ENCODE measurements at places on chromosomes 3 and 15. TPM values are rescaled to one million over a fixed set of nuclear protein-coding genes. Genes with fewer than 3 reads are reported as not detected.

DNA sequence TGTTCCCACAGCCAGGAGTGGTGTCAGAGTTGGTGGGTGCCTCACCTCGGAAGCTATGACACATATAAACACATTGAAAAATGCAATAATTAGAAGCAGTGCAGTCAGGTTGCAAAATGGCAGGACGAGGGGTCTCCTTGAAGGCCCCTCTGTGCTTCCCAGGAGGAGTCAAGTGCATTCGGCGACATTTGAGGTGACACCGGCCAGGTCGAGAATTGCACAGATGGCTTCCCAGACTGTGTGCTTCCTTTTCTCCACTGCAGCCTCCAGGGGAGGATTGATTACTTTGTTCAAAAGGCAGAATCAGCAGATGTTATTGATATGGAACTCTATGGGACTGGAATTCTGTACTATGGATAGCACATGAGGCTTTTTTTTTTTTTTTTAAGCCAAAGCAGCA lies 163.2 kb downstream of the MINAR1 start:
- H3K27ac ChIP-seq, result no peak overlapping the region
- no peaks in the 10 kb centered on the region for H3K4me1 ChIP-seq
- H3K27me3 ChIP-seq, result peaks cover 21% of the 10 kb centered on the region
- no peak for DNase-seq
- H3K36me3 ChIP-seq, result no peaks in the 10 kb centered on the region
- no peak overlapping the region for H3K4me3 ChIP-seq

- no peak for DNase-seq
- H3K27ac ChIP-seq, result no peak overlapping the region
- no peaks in the 10 kb centered on the region for H3K27me3 ChIP-seq
- H3K4me3 ChIP-seq, result no peak overlapping the region
- peaks cover 10% of the 10 kb centered on the region for H3K36me3 ChIP-seq
Measured at GRCh38 chr3:27613846-27614500, 108.2 kb downstream of the EOMES start.

GRCh38 chr3:49012441-49013017 lies 5.3 kb downstream of the WDR6 start:
- no peaks in the 10 kb centered on the region for H3K27me3 ChIP-seq
- H3K4me3 ChIP-seq, result no peak overlapping the region
- no peaks in the 10 kb centered on the region for H3K36me3 ChIP-seq

DNA sequence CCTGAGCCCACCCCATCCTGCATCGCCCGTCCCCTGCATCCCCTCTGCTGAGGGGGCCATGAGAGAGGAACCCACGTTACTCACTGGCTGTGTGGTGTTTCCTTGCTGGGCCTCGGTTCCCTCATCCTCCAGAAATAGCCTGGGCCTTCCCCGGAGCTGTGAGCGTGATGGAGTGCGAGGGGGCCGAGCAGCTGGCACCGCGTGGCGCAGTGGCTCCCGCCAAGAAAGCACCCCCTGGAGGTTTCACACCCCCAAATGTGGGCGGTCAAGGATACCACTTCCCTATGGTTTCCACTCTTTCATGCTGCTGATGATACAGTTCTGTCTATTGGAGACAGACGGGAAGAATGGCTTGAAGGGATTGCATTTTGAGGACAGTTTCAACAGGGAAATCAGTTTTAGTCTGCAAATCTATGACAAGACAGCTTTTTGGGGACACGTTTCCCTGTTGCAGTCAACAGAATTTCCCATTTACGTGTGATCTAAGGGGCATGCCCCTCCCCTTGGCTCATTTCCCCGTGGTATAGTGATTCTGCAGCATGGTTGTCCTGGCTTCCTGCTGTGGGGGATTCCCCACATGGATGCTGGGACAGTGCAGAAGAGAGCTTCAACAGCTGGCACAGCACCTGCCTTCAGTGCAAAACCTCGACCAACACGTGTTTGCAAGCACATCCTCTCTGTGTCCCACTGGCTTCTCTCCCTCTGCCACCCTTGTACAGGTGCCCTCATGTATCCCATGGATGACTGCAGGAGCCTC lies 377.5 kb downstream of the LRTM1 start:
- no peaks in the 10 kb centered on the region for H3K4me1 ChIP-seq
- no peaks in the 10 kb centered on the region for H3K36me3 ChIP-seq
- H3K27ac ChIP-seq, result no peak overlapping the region
- no peaks in the 10 kb centered on the region for H3K27me3 ChIP-seq
- H3K4me3 ChIP-seq, result no peak overlapping the region

- H3K27me3 ChIP-seq, result peaks cover 2% of the 10 kb centered on the region
- H3K27ac ChIP-seq, result no peak overlapping the region
- H3K4me1 ChIP-seq, result no peaks in the 10 kb centered on the region
- no peak for DNase-seq
Measured at GRCh38 chr3:192812743-192813383, 85.5 kb upstream of the FGF12 start.

GRCh38 chr15:98395974-98396610 lies 252.2 kb upstream of the IGF1R start:
- H3K4me1 ChIP-seq, result no peaks in the 10 kb centered on the region
- no peak overlapping the region for H3K27ac ChIP-seq
- H3K4me3 ChIP-seq, result no peak overlapping the region
- DNase-seq, result no peak

GRCh38 chr3:76815561-76815960 lies 224.3 kb upstream of the ROBO2 start:
- no peaks in the 10 kb centered on the region for H3K4me1 ChIP-seq
- H3K36me3 ChIP-seq, result no peaks in the 10 kb centered on the region
- no peaks in the 10 kb centered on the region for H3K27me3 ChIP-seq
- no peak for DNase-seq
- no peak overlapping the region for H3K4me3 ChIP-seq
- no peak overlapping the region for H3K27ac ChIP-seq

DNA sequence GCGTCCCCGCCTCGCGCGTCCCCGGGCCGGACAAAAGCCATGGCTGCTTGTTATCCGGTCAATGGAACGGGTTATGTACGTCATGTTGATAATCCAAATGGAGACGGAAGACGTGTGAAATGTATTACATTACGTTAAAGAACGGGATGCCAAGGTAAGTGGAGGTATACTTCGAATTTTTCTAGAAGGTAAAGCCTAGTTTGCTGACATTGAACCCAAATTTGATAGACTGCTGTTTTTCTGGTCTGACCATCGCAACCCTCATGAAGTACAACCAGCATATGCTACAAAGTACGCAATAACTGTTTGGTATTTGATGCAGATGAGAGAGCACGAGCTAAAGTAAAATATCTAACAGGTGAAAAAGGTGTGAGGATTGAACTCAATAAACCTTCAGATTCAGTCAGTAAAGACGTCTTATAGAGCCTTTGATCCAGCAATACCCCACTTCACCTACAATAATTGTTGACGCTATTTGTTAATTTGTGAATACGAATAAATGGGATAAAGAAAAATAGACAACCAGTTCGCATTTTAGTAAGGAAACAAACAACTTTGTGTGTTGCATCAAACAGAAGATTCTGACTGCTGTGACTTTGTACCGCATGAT lies 19.8 kb downstream of the WDR73 start:
- DNase-seq, result no peak
- peaks cover 60% of the 10 kb centered on the region for H3K4me1 ChIP-seq
- no peaks in the 10 kb centered on the region for H3K36me3 ChIP-seq
- H3K4me3 ChIP-seq, result peak overlapping the region; percentile 94
- no peaks in the 10 kb centered on the region for H3K27me3 ChIP-seq

GRCh38 chr15:39896846-39897245 lies 23.2 kb downstream of the GPR176 start:
- H3K27me3 ChIP-seq, result peaks cover 9% of the 10 kb centered on the region
- DNase-seq, result no peak
- no peaks in the 10 kb centered on the region for H3K36me3 ChIP-seq
- H3K27ac ChIP-seq, result no peak overlapping the region
- no peaks in the 10 kb centered on the region for H3K4me1 ChIP-seq
- H3K4me3 ChIP-seq, result no peak overlapping the region

DNA sequence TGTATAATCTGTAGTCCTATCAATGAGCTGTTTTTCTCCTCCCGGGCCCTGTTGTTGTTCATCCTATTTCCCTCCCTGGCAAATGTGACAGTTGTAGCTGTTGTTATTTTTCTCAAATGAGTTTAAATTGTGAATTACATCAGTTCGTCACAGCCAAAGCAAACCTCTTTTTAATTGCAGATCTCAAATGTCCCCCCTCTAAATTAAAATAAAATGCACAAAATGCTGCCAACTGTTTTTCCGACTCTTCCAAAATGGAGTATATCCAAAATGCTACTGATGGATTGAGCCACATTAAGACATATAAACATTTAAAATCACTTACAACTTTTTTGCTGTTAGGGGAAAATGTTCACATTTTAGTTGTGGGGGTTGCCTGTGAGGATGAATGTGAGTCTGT lies 29.8 kb upstream of the SUCLG2 start:
- no peaks in the 10 kb centered on the region for H3K27me3 ChIP-seq
- peak overlapping the region; percentile 14 for H3K27ac ChIP-seq
- H3K4me3 ChIP-seq, result no peak overlapping the region
- peaks cover 36% of the 10 kb centered on the region for H3K4me1 ChIP-seq
- no peak for DNase-seq
- peaks cover 5% of the 10 kb centered on the region for H3K36me3 ChIP-seq

DNA sequence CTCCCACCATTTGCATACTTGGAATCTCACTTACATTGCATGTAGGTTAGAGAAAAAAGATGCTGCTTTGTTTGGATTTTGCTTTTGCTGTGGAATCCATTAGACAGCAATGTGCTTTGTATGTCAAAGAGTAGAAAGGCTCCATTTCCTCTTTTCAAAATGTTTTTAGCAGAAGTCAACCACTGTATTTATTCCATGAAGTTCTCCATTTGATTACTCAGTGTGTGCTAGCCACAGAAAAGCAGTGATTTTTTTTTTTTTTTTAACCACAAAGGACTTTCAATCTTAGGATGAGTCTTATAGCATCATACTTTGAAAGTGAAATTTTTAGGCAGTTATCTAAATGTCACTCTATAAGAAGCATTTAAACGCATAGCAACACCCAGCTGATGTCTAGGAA lies 285.0 kb upstream of the ADAMTS9 start:
- H3K4me3 ChIP-seq, result no peak overlapping the region
- no peaks in the 10 kb centered on the region for H3K4me1 ChIP-seq
- H3K27me3 ChIP-seq, result no peaks in the 10 kb centered on the region
- DNase-seq, result no peak

- H3K4me3 ChIP-seq, result no peak overlapping the region
- no peak for DNase-seq
- H3K4me1 ChIP-seq, result no peaks in the 10 kb centered on the region
- H3K27ac ChIP-seq, result no peak overlapping the region
Measured at GRCh38 chr3:134179508-134179907, 71.2 kb downstream of the RYK start.

- H3K4me1 ChIP-seq, result peaks cover 38% of the 10 kb centered on the region
- H3K36me3 ChIP-seq, result no peaks in the 10 kb centered on the region
- no peaks in the 10 kb centered on the region for H3K27me3 ChIP-seq
Measured at GRCh38 chr3:45659661-45660566, 29.3 kb upstream of the SACM1L start.

DNA sequence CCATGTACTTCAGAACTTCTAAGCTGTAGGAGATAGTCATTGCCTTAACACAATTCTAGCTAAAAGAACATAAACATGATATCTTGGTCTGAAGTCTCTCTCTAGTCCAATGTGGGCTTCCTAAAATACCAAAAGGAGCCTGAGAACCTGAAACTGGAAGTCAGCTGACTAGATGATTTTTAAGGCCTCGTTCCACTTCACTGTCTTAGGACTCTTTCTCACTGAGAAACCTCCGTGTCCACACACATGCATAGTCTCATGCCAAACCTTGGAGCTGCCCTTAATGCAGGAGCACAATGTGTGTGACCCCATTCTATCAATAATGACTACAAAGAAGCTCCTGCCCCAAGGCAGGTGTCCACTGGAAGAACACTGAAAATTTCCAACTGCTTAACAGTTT lies 87.7 kb downstream of the ETFA start:
- no peak overlapping the region for H3K27ac ChIP-seq
- H3K4me1 ChIP-seq, result peaks cover 4% of the 10 kb centered on the region
- H3K27me3 ChIP-seq, result no peaks in the 10 kb centered on the region
- no peak for DNase-seq

- H3K36me3 ChIP-seq, result no peaks in the 10 kb centered on the region
- H3K27ac ChIP-seq, result no peak overlapping the region
- H3K4me1 ChIP-seq, result no peaks in the 10 kb centered on the region
- H3K4me3 ChIP-seq, result no peak overlapping the region
- DNase-seq, result no peak
Measured at GRCh38 chr3:106806964-106807363, 570.3 kb upstream of the CCDC54 start.

- DNase-seq, result no peak
- no peaks in the 10 kb centered on the region for H3K36me3 ChIP-seq
- H3K27ac ChIP-seq, result no peak overlapping the region
- no peak overlapping the region for H3K4me3 ChIP-seq
- no peaks in the 10 kb centered on the region for H3K4me1 ChIP-seq
Measured at GRCh38 chr15:87450314-87450713, 806.2 kb downstream of the NTRK3 start.

- H3K4me1 ChIP-seq, result no peaks in the 10 kb centered on the region
- no peaks in the 10 kb centered on the region for H3K36me3 ChIP-seq
- peaks cover 12% of the 10 kb centered on the region for H3K27me3 ChIP-seq
- no peak for DNase-seq
- H3K4me3 ChIP-seq, result no peak overlapping the region
Measured at GRCh38 chr3:56113908-56114307, 354.4 kb downstream of the ERC2 start.

DNA sequence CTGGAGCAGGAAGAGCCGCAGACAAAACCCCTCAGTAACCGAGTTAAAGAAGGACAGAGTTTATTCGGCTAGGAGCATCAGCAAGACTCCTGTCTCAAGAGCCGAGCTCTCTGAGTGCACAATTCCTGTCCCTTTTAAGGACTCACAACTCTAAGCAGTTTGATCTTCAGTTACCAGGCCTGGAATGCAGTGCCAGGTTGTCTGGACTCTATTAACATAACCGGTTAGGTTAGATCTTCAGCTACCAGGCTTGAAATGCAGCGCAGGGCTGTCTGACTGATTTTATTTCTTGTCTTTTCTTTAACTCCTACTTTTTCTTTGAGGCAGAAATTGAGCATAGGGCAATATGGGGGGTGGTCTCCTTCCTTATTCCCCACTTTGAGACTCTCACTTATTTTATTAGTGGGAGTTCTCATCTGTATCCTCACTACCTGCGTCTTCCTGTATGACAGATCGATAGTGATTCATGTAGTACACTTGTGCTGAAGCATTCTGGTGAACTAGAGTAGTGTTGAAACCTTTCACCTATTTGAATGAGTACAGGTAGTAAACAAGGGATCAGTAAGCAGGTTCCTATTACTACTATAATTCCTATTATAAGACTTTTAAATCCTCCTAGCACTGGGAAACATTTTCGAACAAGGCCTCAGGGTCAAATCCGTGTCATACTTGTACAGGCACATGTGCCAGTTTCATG lies 325.0 kb downstream of the CGGBP1 start:
- H3K4me1 ChIP-seq, result no peaks in the 10 kb centered on the region
- no peaks in the 10 kb centered on the region for H3K27me3 ChIP-seq
- H3K36me3 ChIP-seq, result no peaks in the 10 kb centered on the region
- DNase-seq, result no peak
- H3K27ac ChIP-seq, result no peak overlapping the region

- DNase-seq, result no peak
- peaks cover 2% of the 10 kb centered on the region for H3K27me3 ChIP-seq
- H3K36me3 ChIP-seq, result peaks cover 3% of the 10 kb centered on the region
- H3K4me3 ChIP-seq, result no peak overlapping the region
Measured at GRCh38 chr15:50084932-50085331, 34.1 kb downstream of the ATP8B4 start.

GRCh38 chr3:13012221-13012691 lies 61.0 kb downstream of the IQSEC1 start:
- H3K4me1 ChIP-seq, result peaks cover 91% of the 10 kb centered on the region
- H3K36me3 ChIP-seq, result no peaks in the 10 kb centered on the region
- H3K27ac ChIP-seq, result peak overlapping the region; percentile 96
- no peaks in the 10 kb centered on the region for H3K27me3 ChIP-seq

The MUC20 gene
- 9.0 TPM for total RNA-seq

The SI gene
- not detected for total RNA-seq

The FOXB1 gene
- total RNA-seq, result 0.13 TPM

The ACSBG1 gene
- not detected for total RNA-seq

The PCYT1A gene
- 50.8 TPM for total RNA-seq

The SEMA5B gene
- 0.16 TPM for total RNA-seq

The SLC2A2 gene
- not detected for total RNA-seq

The PDZRN3 gene
- total RNA-seq, result not detected

All from naive thymus-derived CD8-positive, alpha-beta T cell (primary cell).